ENCODE measurements at places on chromosomes 2 and 18.

GRCh38 chr2:148981324-148981723, 57.2 kb upstream of the LYPD6B start:
- DNase-seq, result no peak

DNA sequence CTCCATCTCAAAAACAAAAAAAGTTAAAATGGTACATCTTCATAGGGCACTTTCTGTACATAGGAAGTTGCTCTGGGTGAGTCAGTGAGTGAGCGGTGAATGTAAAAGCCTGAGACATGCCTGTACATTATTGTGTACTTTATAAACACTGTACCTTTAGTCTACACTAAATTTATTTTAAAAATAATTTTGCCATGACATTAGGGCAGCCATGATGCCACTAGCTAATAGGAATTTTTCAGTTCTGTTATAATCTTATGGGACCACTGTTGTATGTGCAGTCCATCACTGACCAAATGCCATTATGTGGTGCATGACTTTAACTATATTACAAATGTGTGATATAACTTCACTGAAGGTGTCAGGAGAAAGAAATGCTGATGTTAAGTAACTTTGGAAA, 11.0 kb upstream of the TXNDC2 start:
- no peak for DNase-seq

DNA sequence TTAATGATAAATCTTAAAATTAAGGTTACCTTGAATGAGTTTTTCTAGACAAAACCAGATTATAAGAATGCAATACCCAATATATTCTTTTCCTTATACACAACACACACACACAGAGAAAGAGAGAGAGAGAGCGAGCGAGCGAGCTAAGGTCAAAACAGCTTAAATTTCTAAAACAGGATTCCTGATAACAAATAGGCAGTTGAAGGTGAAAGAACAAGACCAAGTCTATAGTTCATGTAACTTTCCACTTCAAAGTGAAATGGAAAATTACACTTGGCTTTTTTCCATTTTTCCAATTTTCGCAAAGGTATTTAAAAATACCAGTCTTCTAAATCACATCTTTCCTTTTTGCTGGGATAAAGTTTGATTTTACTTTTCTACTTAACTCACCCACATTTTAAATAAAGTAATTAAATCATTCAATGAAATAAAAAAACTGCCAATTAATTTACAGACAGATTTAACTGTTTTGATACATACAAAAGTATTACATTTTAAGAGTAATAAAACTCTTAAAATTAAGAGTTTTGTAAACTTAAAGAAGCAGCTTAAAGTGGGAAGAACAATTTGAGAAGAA, 98.8 kb downstream of the COBLL1 start:
- no peak for DNase-seq

DNA sequence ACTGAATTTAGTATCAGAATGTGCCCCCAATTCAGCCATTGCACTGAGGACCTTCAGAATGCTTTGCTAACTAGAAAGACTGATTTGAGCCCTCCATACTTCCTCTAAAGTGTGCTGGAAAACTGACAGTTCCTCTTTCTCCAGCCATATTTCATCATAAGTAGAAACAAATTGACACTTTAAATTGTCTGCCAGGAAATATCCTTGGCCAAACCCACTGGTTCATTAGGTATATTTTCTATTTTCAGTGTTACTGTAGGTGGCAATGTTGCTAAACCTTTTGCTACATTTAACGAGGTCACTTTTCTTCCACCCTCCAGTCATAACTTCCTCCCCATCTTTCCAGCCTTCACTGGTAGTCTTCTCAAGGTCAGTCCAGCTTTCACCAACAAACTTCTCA, 21.5 kb downstream of the SP5 start:
- DNase-seq, result no peak

GRCh38 chr2:42053791-42054701, 6.2 kb downstream of the PKDCC start:
- no peak for DNase-seq

DNA sequence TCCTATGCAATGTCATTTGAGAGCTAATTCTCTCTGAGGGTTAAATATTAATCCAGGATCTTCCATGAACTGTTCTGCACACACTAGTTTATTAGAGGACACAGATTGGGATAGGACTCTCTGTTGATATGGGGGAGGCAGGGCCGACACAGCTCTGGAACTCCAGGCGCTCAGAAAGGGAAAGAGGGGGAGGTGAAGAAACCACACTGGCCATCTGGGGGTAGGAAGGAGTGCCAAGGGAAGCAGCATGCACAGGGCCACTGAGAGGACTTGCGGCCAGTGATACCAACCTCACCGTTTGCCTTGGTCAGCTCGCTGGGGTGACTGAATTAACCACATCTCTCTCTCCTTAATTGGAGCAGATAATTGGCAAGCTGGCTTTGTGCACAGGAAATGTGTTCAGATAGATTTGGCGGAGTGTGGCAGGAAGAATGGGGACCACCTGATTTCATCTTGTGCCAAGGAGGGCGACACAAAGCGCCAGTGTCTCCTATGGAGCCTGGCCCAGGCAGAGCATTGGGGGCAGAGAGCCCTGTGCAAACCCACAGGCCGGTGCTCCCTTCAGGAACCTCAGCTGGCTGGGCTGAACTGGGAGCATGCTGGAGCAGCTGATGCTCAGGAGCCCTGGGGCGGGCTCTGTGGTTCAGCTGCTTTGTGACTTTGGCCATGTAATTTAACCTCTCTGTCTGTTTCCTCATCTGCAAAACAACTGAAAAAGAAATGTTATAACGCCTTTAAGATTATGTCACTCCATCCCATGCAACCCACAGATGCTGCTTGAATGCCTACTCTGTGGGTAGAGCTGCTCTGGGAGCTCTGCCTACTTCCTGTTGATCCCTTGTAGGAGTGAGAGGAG, 114.7 kb upstream of the STON1 start:
- peak; percentile 54 for DNase-seq

GRCh38 chr2:88181511-88181910, 11.4 kb downstream of the THNSL2 start:
- DNase-seq, result no peak

DNA sequence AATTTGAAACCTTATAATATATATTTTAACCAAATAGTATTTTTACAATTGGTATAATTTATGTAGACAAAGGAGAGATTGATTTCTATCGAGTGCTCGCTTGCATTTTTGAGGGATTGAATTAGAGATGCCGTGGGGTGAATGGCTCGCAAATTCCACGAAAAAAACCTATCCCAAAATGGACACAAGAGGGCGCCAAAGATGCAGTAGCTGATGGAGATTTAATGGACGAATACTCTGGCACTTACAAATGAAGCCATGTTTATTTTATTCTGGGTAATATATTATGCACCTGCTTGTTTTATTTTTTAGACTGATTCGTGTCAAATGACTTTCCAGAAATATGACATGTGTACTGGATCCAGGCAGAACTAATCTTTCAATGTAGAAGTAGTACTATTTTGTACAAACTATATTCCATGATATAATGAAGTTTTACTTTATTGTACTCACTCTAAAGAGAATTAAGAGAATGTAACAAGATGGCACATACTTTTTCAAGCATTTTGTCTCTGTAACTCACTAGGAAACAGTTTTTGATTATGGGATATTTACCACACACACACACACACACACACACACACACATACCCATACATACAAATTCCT, 505.4 kb downstream of the PLCL1 start:
- no peak for DNase-seq

GRCh38 chr2:48543895-48544294, 13.9 kb downstream of the STON1 start:
- no peak for DNase-seq

- no peak for DNase-seq
Measured at GRCh38 chr18:42296723-42297122, 341.7 kb downstream of the PIK3C3 start.

DNA sequence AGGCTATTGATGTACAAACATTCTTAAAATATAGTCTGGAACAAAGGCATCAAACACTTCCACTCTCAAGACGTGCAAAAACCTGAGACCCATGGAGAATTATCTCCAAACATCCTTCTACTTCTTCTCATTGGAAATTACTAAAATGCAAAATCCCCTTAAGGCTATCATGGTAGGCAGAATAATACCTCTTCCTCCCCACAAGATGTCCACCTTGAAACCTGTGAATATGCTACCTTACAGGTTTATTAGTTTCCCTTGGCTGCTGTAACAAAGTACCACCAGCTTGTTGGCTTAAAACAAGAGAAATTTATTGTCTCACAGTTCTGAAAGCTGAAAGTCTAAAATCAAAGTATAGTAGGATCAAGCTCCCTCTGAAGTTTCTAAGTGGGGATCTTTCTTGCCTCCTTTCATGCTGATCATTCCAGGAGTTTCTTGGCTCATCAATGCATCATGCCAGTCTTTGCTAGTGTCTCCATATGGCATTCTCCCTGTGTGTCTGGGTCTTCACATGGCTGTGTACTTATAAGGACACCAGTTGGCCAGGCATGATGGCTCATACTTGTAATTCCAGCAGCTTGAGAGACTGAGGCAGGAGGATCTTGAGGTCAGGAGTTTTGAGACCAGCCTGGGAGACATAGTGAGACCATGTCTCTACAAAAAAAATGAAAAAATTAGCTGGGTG, 163.7 kb upstream of the NCK2 start:
- no peak for DNase-seq

GRCh38 chr2:26846334-26847306, 1.3 kb upstream of the DPYSL5 start:
- DNase-seq, result no peak

DNA sequence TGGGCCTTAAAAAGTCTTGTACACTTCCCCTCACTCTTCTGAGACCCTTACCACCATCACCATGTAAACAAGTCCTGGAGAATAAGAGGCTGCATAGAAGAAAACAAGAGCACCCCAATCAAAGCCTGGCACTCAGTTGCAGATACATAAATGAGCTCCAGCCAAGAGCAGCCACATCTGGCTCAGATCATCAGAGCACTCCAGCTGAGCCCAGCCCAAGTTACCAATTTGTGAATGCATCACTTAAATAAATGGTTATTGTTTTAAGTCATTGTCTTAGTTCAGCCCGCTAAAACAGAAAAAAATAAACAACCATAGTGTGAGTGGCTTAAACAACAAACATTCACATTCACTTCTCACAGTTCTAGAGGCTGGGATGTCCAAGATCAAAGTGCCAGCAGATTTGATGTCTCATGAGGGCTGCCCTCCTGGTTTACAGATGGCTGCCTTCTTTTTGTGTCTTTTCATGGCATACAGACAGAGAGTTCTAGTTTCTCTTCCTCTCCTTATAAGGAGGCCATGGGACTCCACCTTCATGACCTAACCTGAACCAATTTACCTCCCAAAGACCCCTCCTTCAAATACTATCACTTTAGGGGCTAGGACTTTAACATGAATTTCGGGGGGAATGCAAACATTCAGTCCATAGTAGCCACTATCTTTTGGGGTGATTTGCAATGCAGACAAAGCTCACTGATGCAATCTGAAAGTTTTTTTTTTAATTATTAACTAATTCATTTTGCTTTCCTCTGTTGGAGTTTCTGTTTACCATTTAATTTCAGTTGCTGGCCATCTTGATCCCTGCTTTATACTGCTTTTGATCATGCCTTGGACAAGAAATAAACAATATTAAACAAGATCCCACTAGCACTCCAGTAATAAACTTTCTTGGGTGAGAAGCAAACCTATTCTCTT, 187.5 kb upstream of the ACVR2A start:
- DNase-seq, result no peak

GRCh38 chr18:32381761-32382160, 88.9 kb downstream of the GAREM1 start:
- DNase-seq, result no peak

GRCh38 chr2:5352286-5352685, 339.9 kb upstream of the SOX11 start:
- no peak for DNase-seq

DNA sequence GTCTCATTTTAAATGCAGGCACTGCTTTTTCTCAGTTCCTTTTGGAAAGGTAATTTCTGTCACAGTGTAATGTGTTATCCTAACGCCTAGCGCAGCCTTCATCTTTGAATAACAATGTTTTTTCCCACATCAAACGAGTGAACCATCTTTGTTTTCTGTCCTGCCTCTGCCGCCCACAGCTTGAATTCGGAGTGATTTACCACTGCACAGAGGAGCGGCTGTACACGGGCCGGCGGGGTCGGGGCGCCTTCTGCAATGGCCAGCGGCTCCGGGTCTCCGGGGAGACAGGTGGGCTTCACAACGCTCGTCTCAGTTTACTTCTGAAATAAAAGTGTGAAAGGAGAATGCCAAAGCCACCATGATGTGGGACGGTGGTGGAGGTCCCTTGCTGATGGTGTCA, 32.8 kb downstream of the IMPA2 start:
- no peak for DNase-seq

- no peak for DNase-seq
Measured at GRCh38 chr2:201220102-201220570, 37.2 kb downstream of the CASP10 start.

GRCh38 chr2:232281858-232282507, 96.6 kb upstream of the ALPP start:
- no peak for DNase-seq

GRCh38 chr2:222174450-222174849, 124.3 kb downstream of the PAX3 start:
- DNase-seq, result no peak

DNA sequence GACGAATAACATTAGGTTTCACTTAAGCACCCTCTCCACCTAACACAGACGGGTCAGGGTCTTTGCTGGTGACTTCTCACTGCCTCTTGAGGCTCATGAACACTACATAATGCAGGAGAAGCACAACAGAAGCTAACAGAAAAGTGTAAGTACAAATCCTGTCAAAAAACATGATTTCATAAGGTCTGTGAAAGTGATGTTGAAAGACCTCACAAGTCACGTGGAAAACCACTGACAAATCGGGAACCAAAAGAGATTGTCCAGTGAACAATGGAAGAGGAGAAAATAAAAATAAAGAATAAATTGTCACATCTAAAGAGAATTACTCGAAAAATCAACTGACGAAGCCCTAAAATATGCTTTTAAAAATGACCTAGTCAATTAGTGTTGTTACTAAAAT, 14.0 kb downstream of the PSD4 start:
- DNase-seq, result no peak

- no peak for DNase-seq
Measured at GRCh38 chr2:237121321-237121720, 35.6 kb downstream of the COPS8 start.

- DNase-seq, result no peak
Measured at GRCh38 chr2:210356944-210357343, 42.0 kb upstream of the MYL1 start.

DNA sequence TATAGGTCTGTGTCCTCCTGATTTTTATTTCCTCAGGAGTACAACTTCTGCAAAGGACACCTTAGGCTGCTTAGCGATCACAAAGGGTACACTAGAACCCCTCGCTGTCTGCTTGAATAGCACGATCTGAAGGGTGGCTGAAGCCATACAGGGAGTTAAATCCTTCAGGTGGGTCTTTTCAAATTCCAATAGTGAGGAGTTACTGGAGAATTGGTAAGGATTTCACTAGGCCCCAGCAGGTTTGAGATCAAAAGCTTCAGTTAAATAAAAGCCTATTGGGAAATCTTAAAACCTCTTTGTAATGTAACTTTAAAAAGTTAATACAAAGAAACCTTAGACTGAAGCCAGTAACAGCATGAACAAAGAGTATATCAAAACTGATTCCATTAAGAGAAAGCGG, 613.1 kb downstream of the ZEB2 start:
- no peak for DNase-seq

All from amygdala (tissue), 56 donors.